ENCODE measurements at places on chromosomes 16 and 17.
A peak's percentile ranks its signal among the peaks of the same experiment; 100 is the strongest.

- no peak for DNase-seq
Observed at GRCh38 chr17:47220531-47220999, 11.4 kb downstream of the MYL4 start.

- no peak for DNase-seq
Observed at GRCh38 chr16:78415013-78415412, 315.6 kb downstream of the WWOX start.

DNA sequence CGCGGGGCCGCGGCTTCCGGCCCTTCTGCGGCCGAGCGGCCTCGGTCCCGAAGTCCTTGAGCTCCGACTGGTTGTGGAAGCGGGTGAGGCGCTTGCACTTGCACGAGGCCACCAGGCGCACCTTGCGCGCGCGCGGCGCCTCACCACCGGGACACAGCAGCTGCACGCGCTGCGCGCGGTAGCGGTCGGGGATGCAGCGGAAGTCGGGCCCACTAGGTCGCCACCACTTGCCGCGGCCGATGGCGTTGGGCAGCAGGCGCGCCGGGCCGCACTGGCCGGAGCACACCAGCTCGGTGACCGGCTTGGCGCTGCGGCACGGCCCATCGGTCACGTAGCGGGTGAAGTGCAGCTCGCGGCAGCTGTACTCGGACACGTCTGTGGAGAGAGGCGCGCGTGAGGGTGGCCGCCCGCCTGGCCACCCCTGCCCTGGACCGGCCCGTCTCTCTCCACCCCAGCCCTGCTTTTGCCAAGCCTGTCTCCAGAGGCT lies 3.2 kb downstream of the SOST start:
- no peak for DNase-seq

DNA sequence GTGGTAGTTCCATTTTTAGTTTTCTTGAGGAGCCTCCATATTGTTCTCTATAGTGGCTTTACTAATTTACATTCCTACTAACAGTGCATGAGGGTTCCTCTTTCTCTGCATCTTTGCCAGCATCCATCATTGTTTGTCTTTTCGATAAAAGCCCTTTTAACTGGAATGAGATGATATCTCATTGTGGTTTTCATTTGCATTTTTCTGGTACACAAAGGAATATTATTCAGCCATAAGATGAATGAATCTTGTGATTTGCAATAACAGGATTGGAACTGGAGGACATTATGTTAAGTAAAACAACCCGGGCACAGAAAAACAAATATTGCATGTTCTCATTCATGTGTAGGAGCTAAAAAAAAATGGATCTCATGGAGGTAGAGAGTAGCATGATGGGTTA lies 31.6 kb downstream of the ITGAM start:
- DNase-seq, result no peak

- no peak for DNase-seq
Observed at GRCh38 chr17:59746849-59747445, 39.5 kb downstream of the VMP1 start.

GRCh38 chr16:68332411-68333121 lies 21.7 kb downstream of the PRMT7 start:
- no peak for DNase-seq

DNA sequence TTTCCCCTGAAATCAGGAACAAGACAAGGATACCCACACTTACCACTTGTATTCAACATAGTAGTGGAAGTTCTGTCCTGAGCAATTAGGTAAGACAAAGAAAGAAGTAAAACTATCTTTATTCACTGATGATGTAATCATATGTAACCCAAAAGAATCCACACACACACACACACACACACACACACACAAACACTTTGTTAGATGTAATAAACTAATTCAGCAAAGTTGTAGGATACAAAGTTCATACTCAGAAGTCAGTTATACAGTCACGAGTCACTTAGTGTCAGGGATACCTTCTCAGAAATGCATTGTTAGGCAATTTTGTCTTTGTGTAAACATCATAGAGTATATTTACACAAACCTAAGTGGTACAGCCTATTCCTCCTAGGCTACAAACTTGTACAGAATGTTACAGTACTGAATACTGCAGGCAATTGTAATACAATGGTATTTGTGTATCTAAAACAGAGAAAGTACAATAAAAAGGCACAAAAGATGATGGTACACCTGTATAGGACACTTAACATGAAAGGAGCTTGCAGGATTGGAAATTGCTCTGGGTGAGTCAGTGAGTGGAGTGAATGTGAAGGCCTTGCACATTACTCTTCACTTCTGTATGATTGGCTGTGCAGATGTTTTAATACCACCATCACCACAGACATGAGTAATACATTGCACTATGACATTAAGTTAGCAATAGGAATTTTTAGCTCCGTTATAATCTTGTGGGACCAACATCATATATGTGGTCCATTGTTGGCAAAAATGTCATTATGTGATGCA lies 370.1 kb downstream of the ZFHX3 start:
- peak; percentile 85 for DNase-seq

DNA sequence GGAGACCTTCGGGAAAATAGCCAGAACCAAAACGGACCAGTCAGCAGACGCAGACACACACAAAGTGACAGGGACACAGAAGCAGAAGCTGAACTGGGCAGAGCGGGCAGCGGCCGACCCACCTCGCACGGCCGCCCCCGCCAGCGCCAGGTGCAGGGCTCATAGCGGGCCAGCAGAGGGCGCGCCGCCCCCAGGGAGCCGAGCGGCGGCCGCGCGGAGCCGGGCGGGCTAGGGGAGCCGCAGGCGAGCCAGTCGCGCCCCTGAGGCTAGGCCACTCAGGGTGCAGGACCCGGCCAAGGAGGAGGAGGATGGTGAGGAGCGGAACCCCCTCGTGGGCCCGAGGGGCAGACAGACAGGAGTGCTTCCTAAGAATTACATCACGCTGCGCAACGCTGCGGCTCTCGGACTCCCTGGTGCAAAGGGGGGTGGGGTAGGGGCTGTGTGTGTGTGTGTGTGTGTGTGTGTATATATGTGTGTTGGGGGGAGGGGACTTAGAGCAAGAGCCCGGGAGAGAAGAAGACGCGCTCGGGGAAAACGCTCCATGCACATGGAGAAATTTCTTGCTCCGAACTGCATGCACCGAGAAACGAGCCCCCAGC lies 913 bp upstream of the NOG start:
- no peak for DNase-seq

DNA sequence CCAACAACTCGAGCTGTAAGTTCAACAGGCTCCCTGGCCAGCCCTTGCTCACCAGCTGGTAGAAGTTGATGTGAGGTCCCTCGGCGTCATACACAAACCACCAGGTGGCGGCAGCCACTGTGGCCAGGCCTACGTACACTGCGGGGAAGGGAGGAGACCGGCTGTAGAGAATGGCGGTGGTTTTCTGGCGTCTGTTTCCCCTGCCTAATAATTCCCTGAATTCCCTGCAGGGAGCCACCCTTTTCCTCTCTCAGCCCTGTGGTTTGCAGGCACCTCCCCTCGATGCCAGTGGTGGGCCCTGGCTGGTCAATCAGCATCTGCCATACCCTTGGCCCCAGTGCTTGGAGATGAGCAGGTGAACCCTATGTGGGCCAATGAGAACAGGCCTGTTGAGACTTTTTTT lies 18.9 kb upstream of the P2RX1 start:
- peak; percentile 82 for DNase-seq

DNA sequence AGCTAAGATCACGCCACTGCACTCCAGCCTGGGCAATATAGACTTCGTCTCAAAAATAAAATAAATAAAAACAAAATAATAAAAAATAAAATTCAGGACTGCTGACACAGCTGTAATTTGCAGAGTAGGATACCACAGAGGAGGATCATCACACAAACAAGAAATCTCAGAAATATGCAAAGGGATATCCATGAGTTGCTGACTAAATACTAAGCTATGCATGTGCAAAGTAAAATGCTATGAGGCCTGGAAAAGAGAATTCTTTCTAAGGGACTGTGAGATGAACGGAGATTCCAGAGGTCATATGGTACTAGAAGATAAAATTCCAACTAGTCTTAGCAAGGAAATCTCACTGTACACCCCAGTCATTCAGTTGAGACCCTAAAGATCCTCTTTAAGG lies 74.8 kb downstream of the SLC39A11 start:
- no peak for DNase-seq

- no peak for DNase-seq
Observed at GRCh38 chr17:80109066-80109660, 7.8 kb downstream of the GAA start.

DNA sequence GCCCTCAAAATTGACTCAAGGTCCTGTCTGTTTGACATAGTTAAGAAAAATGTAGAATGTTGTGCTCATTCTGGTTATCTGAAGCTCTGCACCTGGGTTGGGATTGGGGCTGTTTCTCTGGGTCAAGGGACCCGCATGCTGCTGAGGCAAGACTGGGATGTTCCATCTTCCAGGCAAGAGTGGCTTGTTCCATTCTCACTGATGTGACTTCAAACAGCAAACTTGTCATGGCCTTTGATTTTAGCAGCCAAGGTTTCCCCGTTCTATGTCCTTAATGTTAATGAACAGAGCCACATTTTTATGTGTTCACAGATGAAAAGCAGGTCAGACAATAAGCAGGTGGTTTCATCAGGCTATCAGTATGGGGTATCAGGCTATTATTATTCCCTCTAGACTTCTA lies 25.7 kb downstream of the ST6GALNAC1 start:
- DNase-seq, result no peak

DNA sequence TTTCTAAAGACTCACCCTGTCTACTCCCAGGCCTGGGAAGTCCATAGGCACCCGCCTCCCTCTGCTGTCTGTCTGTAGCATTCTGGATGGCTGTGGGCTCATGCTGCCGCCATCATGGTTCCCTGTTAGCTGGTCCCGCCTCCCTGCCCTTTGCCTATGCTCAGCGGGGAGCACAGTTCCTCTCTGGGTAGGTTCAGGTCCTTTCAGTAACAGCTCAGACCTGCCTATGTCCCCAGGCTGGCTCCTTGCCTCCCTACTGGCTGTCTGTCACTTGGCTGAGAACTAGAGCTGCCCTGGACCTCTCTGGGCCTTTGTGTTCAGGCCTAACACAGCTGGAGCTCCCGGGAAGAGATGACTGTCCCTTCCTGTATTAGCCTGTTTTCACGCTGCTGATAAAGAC lies 317.9 kb downstream of the SNX29 start:
- no peak for DNase-seq

- DNase-seq, result no peak
Observed at GRCh38 chr17:66431910-66432309, 129.5 kb downstream of the PRKCA start.

DNA sequence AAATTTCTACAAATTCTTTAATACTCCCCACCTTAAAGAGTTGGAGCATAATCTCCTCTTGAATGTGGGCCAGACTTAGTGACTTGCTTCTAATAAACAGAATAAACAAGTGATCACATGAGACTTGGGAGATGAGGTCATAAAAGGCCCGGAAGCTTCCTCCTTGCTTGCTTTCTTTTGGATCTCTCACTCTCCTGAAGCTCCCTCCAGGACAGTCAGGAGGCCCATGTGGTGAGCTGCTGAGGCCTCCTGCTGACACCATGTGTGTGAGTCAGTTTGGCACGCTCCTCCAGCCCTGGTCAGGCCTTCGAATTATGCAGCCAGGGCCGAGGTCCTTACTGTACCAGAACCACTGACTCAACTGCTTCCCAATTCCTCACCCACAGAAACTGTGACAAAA lies 53.2 kb downstream of the NDEL1 start:
- DNase-seq, result no peak

Measured in mucosa of descending colon (tissue), 3 donors.